ENCODE measurements at places on chromosomes 3 and 15. TPM values are rescaled to one million over a fixed set of nuclear protein-coding genes. Genes with fewer than 3 reads are reported as not detected.

The PAK6 gene
- polyA plus RNA-seq = 6.1 TPM

The GP9 gene
- polyA plus RNA-seq = 1.3 TPM

The VILL gene
- 9.3 TPM for polyA plus RNA-seq

The CHRNA5 gene
- 8.5 TPM for polyA plus RNA-seq

The DISP2 gene
- 0.42 TPM for polyA plus RNA-seq

The TTC14 gene
- 91.5 TPM for polyA plus RNA-seq

DNA sequence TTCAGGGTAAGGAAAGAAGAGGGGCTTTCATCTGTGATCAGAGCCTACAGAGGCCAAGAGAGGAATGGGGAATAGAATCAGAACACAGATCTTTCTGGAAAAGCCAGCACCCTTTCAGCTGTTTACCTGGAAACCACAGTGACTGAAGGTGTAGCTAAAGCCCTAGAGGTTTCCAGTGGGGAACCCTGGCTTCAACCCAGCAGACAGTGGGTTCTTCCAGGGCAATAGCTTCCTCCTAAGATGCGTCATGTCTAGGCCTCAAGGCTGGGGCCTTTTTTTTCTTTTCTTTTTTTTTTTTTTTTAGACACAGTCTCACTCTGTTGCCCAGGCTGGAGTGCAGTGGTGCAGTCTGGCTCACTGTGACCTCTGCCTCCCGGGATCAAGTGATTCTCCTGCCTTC lies 3.1 kb upstream of the CPNE9 start:
- DNase-seq = no peak

GRCh38 chr3:124688581-124689454 lies 41.4 kb upstream of the UMPS start:
- peak; percentile 68 for DNase-seq

DNA sequence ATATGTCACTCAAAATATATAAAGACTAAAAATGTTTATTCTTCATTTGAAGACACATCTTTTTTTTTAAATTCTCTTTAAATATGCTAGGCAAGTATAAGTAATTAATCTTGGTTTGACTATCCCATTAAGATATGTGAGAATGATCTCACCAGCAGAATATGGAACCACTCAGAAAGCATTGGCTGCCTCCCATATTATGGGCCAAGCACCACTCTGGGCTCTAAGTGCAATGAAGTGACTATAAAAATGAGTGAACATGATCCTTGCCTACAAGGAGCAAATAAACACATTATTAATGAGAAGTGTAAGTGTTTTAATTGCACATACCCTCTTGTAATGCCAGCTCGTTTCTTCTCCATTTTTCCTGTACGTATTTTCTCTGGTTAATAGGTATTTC lies 328.5 kb downstream of the NAALADL2 start:
- no peak for DNase-seq

- no peak for DNase-seq
Observed at GRCh38 chr3:110459021-110459420, 612.6 kb upstream of the NECTIN3 start.

GRCh38 chr15:29910068-29910467 lies 87.8 kb upstream of the TJP1 start:
- no peak for DNase-seq

GRCh38 chr3:69881756-69882428 lies 117.6 kb upstream of the SAMMSON start:
- DNase-seq = no peak

DNA sequence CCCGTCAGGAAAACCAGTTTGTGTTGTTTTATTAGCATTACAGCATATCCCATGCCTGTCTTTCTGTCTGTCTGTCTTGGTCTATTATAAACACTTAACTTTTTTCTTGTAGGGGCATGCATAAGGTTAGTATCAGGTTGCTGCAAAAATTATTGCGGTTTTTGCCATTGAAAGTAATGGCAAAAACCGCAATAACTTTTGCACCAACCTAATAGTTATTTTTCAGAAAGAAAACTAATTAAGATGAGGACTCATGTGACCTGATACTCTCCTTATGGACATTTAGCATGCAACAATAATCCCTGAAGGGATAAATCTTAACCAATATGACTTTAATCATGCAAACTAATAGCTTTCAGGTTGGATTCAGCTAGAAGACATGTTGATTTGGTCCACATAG lies 326.7 kb upstream of the SUCLG2 start:
- no peak for DNase-seq

- no peak for DNase-seq
Observed at GRCh38 chr3:46447228-46447985, 17.3 kb downstream of the LTF start.

DNA sequence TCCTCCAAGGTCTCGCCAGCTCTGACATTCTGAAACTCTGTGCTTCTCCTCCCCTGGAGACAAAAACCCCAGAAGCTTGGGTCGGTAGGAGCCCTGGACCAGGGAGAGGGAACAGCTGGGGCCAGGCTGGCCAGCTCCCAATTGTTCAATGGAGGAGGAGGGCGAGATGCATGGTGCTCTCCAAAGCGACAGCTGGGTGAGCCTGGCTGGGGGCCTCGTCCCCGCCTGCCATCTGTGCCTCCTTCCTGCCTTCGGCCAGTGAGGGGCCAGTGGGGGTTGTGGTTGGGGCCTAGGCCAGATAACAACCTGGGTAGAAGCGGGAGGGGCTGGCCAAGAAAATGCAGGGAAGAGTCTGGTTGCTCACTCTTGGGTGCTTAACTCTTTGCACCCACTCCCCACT lies 79.4 kb downstream of the CORO2B start:
- DNase-seq = no peak

GRCh38 chr15:85760049-85760448 lies 34.7 kb downstream of the KLHL25 start:
- no peak for DNase-seq

Data from renal cortex interstitium (tissue), 15 donors.